ENCODE measurements at places on chromosomes 16 and 17. TPM values are rescaled to one million over a fixed set of nuclear protein-coding genes. Genes with fewer than 3 reads are reported as not detected.

ABCA10 gene
- 7.7 TPM for total RNA-seq

DNA sequence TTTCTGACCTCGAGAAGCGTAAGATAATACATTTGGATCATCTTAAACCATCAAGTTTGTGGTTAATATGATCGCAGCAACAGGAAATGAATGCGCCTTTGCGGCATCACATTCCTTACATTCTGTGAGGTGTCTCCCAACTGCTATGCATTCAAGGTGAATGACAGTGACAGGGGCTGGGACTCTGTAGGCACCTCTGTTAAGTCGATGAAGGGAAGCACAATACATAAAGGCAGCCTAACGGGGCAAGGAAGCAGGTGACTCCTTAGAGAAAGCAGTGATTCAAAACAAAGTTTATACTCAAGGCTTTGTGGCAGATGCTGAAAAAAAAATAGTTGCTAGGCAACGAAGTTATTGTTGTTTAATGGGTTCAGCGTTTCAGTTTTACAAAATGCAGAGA, 21.6 kb upstream of the EVPL start:
- DNase-seq, result no peak

DNA sequence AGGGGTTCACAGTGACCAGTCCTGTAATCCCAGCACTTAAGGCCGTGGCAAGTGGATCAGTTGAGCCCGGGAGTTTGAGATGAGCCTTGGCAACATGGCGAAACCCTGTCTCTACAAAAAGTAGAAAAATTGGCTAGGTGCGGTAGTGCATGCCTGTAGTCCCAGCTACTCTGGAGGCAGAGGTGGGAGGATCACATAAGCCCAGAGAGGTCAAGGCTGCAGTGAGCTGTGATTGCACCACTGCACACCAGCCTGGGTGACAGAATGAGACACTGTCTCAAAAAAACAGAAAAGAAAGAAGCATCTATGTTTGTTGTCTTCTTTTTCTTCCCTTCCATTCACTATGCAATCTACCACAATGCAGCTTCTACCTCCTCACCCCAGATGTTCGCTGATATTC, 151.9 kb upstream of the RBL2 start:
- no peak for DNase-seq

DNA sequence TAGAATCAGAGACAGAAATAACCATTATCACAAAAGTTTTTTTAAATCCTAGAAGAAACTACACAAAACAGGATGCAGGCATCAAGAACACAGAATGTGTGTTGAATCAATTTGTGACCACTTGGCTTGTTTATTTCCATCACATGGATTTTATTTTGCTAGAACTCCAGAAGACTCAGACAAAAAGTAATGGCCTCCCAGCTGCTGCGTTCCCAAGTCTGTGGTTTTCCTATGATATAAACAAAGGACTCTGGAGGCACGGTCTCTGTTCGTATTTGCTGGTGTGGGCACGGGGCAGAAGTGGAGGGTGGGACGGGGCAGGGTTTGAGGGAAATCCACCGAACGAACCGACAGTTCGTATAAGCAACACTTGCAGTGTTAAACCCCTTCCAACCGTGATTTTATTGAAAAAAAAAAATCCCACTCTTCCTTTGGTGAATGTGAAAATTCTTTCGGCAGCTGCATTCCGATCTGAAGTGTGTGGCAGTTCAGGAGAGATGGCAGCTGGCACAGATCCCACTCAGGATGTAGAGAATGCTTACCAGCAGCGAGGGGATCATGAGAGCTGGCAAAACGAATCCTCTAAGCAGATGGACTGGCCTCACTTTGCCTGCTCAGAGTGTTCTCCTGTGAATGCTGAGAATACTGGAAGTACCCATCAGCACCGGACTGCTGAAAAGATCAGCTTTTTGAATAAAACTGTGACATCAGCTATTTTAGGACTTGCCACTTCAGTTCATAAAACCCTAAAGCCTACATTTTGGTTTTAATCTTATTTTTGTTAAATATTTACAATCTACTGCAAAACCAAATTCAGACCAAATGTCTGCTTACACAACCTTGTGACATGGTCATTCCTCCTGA, 165.2 kb downstream of the VPS53 start:
- no peak for DNase-seq

DNA sequence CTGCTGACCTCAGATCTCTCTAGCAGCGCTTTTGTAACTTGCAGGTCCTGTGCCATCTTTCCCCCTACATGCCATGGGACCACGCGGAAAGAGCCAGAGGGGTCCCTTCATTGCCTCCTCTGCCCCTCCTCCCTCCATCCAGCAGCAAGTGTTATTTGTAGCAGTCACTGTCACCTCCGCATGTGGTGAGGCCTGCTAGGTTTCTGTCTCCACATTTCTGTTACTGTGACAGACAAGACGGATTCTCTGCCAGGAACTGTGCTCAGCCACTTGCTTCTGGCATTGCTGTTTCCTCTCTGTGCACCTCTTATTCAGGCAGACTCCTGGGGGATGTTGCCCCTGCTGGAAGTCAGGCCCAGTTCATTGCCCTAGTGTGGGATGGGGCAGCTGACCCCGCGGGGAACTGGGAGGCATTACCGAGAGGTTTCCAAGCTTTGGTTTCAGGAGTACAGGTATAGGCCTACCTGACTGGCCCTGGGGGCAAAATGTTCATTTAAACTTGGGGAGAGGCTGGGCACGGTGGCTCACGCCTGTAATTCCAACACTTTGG, 61.2 kb downstream of the RAB11FIP4 start:
- DNase-seq, result no peak

DNA sequence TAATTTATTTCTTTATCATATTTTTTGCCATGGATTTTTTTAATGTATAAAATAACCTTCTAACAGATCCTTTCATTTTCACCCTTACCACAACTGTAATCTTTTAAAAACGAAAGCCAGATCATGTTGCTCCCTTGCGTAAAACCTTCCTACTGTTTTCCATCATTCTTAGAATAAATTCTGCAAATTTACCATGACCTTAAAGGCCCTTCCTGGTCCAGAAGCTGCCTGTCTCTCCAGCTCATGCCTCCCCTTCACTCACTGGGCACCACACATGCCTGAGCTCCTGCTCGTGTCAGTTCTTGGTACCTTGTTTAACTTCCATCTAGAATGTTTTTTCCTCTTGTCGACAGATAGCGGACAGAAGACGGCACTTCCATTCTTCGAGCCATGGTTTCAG, 245.0 kb upstream of the CDH5 start:
- no peak for DNase-seq

DNA sequence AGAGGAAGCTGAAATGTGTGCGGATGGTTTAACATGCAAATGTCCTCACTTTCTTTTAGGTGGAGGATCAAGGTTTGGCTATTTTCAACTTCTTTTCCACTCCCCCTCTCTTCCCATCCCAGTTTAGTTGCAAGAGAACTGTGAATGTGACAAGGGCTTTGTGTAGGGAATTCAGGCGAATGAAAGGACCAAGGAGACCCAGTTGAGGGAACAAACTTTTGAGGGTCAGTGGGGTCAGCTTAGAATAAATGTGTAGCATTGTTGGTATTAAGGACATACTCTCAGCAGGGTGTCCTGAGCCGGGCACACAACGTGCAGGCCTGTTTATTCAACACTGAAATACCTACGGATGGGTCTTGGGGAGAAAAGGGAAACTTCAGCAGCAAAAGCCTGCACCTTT, 346.0 kb downstream of the PMP22 start:
- DNase-seq, result no peak

DNA sequence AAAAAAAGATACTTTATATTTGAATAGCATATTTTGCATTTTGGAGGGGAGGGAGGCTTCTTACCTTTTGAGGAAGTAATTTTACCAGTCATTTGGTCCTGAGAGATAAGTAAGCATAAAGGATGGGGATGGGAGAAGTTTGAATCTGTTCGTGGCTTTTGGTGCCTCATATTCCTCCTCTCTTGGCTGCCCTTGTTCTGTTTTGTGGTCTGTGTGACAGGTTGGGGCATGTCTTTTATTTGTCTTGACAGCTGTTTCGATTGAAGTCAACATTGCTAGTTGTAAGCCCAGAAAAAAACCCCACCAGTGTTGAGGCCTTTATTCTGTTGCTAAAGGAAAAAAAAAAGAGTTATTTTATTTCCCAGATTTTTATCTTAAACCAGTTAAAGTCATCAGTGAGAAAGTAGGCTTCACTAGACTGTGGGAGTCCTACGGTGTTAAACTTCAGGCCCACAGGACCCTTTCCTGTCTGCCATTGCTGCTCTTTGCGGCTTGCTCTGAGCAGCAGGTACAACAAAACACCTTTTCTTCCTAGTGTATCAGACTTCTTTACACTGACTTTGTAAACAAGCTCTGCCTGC, 11.4 kb downstream of the SLC7A6 start:
- DNase-seq, result no peak

DNA sequence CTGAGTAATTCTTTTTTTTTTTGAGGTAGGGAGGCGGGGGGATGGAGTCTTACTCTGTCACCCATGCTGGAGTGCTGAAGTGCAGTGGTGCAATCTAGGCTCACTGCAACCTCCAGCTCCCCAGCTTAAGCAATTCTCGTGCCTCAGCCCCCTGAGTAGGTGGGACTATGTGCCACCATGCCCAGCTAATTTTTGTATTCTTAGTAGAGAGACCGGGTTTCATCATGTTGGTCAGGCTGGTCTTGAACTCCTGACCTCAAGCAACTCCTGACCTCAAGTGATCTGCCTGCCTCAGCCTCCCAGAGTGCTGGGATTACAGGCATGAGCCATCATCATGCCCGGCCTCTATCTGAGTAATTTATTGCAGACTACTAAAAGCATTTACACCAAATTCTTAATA, 19.4 kb downstream of the KPNB1 start:
- no peak for DNase-seq

DNA sequence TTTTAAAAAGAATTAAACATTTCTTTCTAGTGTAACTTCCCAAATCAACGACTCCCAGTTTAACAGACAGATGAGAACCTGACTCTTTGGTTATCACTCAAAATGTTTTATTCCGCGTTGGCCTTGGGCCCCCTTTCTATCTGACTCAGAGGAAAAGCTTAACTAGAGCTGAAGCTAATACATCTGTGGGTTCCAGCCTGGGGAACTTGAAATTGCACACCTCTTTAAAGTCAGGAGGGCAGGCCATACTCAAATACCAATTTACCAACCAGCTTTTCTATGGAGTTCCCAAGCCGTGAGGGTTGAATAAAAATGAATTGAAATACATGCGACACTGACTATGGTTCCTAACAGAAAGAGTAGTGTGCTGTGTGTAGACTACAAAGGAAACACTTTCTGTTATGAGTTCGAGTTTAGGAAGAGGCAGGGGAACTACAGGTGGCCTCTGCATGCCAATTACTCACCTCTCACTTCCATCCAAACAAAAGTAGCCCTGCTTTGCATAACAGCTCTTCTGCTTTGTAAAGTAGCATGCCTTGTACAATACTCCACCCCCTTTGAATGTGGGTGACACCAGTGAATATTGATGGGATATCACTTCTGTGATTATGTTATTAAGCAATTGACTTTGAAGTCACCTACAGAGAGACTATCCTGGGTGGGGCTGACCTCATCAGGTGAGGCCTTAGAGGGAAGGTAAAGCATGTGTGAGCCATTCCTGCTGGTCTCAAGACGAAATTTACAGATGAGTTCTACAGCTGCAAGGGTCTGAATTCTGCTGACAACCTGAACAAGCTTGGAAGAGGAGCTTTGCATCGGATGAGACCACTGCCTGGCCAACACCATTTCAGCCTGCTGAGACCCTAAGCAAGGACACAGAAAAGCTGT, 92.1 kb downstream of the WDR59 start:
- no peak for DNase-seq

GRCh38 chr17:17264430-17264829, 16.6 kb downstream of the COPS3 start:
- no peak for DNase-seq

DNA sequence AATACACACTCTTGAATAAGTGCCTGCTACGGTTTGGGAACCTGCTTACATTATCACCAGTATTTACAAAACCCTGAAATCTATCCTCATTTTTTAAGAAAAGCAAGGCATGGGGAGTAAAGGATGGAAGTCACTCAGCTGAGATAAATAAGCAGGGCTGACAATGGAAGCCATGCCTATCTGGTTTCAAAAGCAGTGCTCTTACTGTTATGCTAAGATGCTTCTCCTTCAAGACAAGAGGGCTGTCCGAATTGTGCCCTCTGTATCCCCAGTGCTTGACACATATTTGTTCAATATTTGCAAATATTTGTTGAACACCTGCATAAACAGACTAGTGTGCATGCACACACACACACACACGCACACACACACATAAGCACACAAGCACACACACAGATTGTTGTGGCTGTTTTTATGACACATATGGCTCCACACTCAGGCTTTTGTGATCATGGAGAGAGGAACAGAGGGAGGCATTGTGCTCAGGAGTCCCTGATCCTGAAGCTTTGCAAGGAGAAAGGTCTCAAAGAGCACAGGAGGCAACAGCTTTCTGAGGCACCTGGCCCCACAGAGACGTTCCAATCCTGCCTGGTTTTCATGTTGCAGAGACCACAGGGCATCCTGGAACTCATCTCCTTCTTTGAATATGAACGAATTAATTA, 401.6 kb upstream of the CDH11 start:
- DNase-seq, result no peak

GRCh38 chr17:3448059-3448665, 14.5 kb upstream of the OR1E2 start:
- no peak for DNase-seq

DNA sequence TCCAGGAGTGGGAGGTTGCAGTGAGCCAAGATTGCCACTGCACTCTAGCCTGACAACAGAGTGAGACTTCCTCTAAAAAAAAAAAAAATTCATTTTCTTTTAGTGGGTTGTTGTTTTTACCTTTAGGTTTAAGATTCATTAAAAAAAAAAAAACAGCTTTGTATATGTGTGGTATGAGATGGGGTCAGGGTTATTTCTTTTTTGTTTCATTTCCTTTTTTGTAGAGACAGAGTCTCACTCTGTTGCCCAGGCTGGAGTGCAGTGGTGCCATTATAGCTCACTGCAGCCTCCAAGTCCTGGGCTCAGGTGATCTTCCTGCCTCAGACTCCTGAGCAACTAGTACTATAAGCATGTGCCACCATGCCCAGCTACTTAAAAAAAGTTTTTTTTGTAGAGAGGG, 47.0 kb downstream of the BCAS3 start:
- no peak for DNase-seq

DNA sequence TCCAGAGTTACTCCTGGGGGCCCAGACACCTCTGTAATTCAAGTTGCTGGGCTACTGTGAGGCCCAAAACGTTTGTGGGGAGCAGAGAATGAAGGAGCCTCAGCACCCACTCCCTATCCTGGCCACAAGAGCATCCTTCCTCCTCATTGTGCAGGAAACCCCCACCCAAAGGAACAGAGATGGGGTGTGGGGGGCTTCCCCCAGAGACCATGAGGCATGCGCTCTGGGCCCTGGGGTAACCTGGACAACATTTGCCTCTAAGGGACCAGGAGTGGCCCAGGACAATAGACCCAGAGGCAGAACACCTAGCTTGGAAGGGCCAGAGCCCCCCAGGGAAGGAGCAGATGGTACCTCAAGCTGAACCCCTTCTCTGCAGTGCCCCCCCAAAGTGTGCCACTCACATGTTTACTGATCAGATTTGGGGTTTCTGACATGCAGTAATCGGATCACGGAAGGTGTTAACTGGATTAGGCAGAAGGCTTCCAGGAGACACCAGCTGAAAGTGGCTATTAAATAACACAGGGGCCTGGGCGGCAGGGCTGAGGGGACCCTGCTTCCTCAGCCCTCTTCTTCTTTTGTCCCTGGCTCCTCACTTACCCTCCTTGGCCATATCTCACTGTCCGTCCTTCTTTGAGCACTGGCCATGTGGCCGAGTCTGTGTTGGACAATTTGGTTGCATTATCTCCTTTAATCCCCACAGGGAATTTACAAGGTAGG, 50.8 kb downstream of the SDK2 start:
- no peak for DNase-seq

- peak; percentile 11 for DNase-seq
Observed at GRCh38 chr16:79508294-79508693, 92.2 kb downstream of the MAF start.
